ENCODE measurements at places on chromosomes 16 and 17.

- no peak for DNase-seq
Measured at GRCh38 chr17:66836063-66837005, 1.4 kb downstream of the CACNG5 start.

DNA sequence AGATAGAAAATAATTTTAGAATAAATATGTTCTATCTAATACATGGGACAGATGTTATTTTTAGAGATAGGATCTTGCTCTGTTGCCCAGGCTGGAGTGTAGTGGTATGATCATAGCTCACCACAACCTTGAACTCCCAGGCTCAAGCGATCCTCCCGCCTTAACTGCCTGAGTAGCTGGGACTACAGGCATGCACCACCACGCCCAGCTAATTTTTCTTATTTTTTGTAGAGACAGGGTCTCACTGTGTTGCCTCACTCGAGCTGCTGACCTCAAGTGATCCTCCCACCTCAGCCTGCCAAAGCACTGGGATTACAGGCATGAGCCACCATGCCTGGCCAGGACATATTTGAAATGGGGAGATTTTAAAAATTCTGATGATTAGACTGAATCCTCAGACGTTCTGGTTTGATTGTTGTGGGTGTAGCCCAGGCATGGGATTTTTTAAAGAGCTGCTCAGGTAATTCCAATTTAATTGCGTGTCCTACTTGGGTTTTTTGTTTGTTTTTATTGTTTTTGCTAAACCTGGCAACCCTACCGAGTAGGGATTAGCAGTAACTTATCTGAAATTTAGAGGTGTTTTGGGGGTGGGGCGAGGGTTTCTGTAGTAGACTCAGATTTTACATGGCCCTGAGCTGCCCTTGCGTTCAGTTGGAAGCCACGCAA lies 142.9 kb downstream of the RAB11FIP4 start:
- no peak for DNase-seq

DNA sequence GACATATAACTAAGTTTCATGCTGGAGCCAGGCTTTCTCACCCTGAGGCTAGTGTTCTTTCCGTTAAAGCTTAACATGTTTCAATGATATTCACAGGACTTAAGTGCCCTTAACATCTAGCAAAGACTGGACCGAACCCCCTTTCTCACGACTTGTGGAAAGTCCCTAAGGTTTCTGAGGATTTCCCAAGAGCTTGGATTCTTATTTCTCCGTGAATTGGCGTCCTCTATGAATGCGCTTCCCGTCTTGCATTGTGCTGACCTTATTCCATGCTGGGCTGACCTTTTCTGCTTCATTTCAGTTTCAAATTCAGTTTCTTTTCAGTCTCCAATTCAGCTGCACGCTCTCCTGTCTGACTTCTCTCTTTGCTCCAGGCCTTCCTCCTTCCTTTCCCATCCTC lies 206.4 kb downstream of the HS3ST3A1 start:
- DNase-seq: no peak

GRCh38 chr17:35214631-35215273 lies 20.6 kb upstream of the SLC35G3 start:
- DNase-seq: no peak

DNA sequence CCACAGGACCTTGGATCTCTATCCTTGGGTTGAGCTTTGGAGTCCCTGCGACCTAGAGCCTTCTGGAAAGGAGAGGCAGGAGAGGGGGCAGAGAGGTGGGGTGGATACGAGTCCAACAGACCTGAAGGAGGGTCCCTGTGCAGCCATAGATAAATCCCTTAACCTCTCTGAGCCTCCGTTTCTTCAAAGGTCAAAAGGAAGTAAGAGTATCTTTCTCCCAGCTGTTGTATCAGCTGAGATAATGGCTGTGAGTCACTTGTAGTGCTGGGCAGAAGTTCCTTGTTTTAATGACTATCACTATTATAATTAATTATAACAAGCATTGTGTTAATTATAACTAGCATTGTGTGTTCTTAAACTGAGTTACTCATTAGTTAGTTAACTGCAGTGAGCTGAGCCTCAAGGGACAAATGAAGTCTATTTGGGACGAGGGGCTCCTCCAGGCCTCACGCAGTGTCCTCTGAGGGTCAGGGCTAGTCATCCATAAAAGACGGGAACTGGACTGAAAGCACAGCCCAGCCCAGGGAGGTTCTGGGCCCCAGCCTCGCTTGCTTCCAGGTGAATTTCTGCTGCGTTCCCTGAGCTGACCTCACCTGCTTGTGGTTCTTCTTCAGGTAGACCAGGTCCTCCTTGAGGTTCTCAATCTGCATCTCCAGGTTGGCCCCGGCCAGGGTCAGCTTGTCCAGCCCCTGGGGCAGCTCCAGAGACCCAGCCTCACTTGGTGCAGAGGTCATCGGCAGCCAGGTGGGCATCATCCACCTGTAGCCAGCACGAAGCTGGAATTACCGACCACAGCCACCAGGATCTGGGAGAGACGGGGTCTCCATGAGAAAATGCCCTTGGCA lies 5.7 kb upstream of the KRT17 start:
- DNase-seq: no peak

GRCh38 chr16:62035115-62036092 lies 834 bp downstream of the CDH8 start:
- peak; percentile 89 for DNase-seq

DNA sequence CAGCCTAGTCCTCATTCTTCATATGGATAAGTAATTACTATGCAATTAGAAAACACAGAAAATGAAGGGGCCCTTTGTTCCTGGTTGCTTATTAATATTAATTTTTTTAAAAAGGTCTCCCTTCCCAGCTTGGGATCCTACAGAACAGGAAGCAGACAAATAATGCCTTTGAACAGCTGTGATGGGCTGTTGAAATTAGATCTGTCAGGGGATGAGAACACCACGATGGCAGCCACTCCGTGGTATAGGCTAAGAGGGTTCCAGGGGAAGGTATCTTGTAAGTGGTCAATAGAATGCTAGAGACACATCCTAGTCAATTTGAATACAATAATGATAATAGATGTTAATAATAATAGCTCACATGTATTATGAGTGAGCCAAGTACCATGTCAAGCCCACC lies 83.1 kb downstream of the CCDC182 start:
- no peak for DNase-seq

DNA sequence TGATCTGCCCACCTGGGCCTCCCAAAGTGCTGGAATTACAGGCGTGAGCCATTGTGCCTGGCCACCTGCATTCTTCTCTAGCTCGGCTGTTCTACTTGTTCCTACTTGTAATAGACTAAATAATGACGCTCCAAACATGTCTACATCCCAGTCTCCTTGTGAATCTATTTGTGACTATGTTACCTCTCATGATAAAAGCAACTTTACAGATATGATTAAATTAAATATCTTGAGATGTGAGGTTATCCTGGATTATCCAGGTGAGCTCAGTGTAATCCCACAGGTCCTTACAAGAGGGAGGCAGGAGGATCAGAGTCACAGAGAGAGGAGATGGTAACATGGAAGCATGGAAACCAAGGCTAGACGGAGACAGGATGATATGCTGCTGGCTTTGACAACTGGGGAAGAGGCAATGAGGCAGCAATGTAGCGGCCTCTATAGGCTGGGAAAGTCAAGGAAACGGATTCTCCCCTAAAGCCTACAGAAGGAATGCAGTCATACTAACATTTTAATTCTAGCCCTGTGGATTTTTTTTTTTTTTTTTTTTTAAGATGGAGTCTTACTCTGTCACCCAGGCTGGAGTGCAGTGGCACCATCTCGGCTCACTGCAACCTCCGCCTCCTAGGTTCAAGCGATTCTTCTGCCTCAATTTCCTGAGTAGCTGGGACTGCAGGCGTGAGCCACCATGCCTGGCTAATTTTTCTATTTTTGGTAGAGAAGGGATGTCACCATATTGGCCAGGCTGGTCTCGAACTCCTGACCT lies 5.0 kb upstream of the LASP1 start:
- DNase-seq: peak; percentile 53

GRCh38 chr17:61158376-61158775 lies 241.3 kb upstream of the TBX2 start:
- DNase-seq: no peak

DNA sequence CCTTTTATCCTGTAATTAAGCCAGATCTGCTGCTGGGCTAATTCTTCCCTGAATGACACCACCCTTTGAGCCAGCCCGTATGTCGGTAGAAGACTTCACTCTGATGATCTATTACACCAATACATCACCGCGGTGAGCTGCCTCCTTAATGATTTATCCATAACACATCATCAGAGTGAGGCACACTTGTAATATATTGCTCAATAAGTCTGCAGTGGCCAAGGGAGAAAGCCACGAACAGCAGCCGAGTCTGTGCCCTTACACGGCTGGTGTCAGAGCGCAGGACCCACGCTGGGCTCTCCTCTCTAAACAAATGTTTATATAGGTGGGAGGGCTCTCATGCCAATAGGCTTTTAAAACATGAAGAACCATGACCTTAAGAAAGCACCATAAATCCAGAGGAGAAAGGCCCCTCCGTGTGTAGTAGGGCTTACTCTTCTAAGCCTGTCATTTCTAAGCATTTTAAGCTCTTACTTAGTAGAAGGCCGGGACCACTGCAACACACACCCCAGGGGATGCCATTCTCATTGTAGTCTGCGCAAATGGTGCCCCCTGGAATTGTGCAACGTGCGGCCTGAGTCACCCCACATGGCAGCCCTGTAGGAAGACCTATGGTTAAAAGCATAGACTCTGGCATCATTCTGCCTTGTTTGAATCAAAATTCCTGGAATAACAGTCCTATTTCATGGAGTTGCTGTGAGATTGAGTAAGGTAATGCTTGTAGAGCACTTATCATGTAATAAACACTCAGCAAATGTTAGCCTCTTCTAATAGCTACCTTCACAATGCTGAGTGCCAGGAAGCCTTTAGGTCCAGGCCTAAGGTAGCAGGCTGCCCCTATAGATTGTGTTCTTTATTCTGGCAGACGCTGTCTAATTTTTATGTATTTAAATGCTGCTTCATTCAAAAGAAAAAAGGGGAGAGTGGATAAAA lies 26.1 kb downstream of the MRPS23 start:
- peak; percentile 32 for DNase-seq

- DNase-seq: no peak
Measured at GRCh38 chr17:50318501-50319285, 27.2 kb upstream of the XYLT2 start.

DNA sequence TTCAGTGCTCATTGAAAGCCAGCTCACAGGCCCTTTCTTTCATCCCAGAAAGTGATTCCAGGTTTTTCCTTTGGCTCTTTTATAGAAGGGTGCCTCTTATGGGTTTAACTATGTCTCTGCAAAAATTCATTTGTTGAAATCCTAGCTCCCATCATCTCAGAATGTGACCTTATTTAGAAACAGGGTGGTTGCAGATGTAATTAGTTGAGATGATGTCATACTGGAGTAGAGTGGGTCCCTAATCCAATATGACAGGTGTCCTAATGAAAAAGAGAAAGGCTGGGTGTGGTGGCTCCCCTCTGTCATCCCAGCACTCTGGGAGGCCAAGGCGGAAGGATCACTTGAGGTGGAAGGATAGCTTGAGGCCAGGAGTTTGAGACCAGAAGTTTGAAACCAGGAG lies 64.2 kb upstream of the FAM20A start:
- DNase-seq: no peak

GRCh38 chr16:57104706-57105105 lies 12.3 kb downstream of the CPNE2 start:
- DNase-seq: no peak

DNA sequence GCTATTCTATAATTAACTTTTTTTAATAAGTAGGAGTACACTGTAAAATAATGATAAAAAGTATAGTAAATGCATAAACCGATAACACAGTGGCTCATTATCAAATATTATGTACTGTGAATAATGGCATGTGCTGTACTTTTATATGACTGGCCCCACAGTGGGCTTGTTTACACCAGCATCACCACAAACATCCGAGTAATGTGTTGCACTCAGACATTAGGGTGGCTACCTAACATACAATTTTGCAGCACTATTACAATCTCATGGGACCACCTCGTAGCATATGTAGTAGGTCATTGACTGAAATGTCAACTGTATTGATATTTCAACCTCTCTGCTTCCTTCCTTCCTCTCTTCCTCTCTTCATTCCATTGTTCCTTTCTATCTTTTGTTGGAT lies 51.7 kb downstream of the TBX4 start:
- DNase-seq: no peak

DNA sequence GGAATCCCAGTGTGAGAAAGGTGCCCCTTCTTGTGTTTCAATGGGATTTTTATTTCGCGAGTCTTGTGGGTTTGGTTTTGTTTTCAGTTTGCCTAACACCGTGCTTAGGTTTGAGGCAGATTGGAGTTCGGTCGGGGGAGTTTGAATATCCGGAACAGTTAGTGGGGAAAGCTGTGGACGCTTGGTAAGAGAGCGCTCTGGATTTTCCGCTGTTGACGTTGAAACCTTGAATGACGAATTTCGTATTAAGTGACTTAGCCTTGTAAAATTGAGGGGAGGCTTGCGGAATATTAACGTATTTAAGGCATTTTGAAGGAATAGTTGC lies 567 bp downstream of the UBB start:
- DNase-seq: no peak

GRCh38 chr17:11293480-11293879 lies 52.5 kb downstream of the SHISA6 start:
- DNase-seq: no peak

- no peak for DNase-seq
Measured at GRCh38 chr16:27449434-27450195, 47.6 kb downstream of the IL21R start.

GRCh38 chr17:10756185-10756584 lies 26.4 kb upstream of the TMEM220 start:
- DNase-seq: no peak

- no peak for DNase-seq
Measured at GRCh38 chr16:81888520-81889394, 109.7 kb downstream of the PLCG2 start.

- no peak for DNase-seq
Measured at GRCh38 chr16:89115216-89115861, 21.7 kb downstream of the ACSF3 start.

- peak; percentile 85 for DNase-seq
Measured at GRCh38 chr16:62665269-62665668, 629.0 kb upstream of the CDH8 start.

- DNase-seq: peak; percentile 56
Measured at GRCh38 chr17:55549140-55549539, 37.9 kb upstream of the SMIM36 start.

GRCh38 chr16:81891736-81892364 lies 112.8 kb downstream of the PLCG2 start:
- DNase-seq: no peak

DNA sequence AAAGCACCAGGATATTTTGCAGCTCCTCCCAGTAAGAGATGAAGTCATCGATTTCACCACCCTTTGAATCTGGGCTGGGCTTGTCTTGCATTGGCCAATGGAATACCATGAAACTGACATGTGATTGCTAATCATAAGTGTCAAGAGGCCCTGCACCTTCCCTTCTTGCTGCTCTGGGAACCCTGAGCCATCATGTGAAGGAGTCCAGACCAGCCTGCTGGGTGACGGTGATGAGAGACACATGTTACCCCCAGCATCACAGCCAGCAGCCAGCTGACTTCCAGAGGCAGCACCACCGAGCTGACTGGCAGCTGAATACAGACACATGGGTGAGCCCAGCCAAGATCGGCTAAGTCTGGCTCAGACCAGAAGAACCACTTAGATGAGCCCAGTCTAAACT lies 43.6 kb upstream of the CACNG4 start:
- DNase-seq: no peak

All from neural progenitor cell (in vitro differentiated cells).